Left renal pelvis (tissue), 4 donors: ENCODE measurements at places on chromosomes 2 and 18. TPM values are rescaled to one million over a fixed set of nuclear protein-coding genes. Genes with fewer than 3 reads are reported as not detected.
A peak's percentile ranks its signal among the peaks of the same experiment; 100 is the strongest.

The DSG1 gene
- 0.08 TPM for polyA plus RNA-seq

GRCh38 chr18:50776383-50776782, 43.4 kb downstream of the MRO start:
- no peak for DNase-seq

DNA sequence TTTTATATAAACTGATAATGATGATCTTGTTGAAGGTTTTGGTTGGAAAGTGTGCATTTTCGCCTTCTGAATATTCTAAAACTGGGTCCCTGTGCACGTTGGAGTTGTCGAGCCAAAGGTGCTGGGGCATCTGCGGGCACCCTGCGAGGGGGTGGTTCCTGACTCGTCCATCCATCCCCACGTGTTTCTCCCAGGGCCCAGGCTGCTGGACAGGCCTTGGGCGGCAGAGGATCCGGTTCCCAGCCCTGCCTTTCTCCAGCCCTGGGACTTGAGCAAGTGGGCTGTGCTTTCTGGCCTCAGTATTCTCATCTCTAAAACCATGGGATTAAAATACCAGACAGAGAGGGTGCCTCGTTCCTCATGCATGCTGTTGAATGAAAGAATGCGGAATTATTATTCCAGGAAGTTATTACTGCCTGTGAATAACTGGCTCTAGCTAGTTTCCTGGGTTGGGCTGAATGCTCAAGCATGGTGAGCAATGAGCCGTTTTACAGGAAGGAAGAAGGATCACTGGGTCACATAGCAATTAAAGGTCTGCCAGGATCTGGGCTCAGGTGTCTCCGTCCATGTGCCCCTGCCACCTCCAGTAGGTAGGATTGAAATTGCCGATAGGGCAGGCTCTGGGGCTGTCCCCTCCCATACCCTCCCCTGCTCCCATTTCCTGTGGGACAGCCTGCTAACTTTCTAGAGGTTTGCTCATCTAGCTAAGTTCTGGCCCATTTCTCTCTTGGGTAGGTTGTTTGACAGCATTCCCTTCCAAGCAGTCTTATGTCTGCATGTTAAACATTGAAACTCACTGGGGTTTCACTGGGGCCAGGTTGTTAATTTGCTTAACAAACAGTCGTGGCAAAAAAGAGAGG, 77.2 kb upstream of the HS6ST1 start:
- peak; percentile 56 for DNase-seq

DNA sequence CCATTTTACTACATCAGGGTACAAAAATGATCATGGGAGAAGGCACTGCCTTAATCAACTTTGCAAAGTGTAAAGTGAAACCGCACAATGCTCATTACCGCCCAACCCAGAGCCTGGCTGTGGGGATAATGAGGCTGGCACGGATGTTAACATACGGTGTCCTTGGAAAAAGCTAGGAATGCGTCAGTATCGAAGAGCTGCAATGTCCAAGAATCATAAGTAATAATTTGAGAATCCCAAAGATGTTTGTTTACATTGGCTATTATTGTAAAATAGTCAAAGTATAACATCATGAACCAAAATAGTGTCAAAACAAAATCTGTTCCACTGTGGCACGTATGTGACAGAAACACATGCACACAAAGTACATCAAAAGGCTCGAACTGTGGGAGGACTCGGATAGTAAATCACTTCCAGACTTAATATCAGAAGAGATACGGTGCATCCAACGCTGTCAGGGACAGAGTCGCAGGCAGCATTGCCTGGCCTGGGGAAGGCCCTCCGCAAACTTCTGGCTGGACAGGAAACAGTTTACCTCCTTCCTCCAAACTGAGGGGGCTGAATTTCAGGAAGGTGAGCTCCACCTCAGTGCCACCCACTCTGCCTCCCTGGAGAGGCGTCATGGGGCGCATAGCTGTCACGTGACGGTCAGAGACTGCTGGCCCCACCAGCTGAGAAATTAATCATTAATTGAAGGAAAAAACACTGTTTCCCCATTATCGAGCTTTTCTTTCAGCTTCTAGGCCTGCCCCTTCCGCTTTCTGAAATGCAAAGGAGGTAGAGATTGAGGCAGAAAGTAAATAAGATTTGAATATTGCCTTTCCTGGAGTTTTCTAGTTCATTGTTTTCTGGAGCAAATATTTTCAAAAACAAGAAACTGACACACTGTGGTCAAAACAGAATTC, 1.8 kb upstream of the ID2 start:
- peak; percentile 71 for DNase-seq

GRCh38 chr18:56565551-56566345, 72.6 kb downstream of the TXNL1 start:
- DNase-seq, result no peak

DNA sequence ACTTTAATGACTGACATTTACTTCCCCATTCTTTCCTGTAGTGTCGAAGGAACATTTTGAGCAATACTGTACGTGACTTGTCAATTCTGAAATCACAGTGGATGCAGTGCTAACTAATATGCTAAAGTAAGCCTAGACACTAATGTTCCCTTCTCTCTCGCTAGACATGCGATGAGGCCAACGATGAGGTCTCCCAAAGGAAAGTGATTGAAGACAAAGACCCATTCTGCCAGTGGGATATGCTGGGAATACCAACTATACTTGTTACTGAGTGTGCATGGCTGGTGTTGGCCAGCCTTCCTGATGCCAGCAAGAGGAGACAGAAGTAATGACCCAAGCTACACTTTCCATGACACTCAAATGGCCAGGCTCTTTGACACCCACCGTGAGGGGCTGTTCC, 2.5 kb upstream of the SERPINE2 start:
- no peak for DNase-seq

DNA sequence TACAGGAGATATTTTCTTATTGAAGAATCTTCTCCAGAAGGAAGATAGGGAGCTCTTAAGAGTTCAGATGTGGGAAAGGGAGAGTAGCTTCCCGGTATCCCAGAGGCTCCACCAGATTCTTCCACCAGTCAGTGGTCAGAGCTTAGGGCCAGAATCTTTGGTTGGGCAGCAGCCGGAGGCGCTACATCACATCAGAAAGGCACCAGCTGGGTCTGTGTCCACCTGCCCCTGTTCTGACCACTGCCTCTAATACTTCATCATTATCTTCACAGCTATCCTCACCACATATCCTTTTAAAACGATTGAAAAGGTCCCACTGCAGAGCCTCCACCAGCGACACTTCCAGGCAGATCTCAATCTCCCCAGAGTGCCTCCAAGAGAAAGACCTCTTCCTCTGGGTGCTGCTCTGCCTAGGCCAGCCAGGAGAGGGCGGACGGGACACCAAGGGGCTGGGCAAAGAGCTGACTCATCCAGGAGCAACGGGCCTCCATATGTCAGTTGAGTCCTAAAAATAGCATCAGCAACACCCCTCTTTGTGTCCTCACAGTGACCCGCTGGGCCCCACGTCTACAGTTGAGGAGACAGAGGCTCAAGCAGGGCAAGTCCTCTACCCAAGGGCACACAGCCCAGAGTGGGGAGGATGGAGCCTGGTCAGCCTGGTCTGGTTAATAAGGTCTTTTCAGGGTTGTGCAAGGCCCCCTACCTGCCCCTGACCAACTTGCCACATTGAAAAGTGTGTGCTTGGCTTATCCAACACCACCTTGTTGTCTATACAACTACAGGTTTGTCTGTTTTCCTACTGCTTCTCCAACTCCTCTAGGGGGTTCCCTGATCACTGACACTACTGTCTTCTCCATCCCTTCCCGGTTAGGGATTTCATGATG, 81.2 kb downstream of the ADD2 start:
- DNase-seq, result no peak

- no peak for DNase-seq
Measured at GRCh38 chr2:85156619-85157018, 23.4 kb downstream of the TCF7L1 start.
